ENCODE measurements at places on chromosomes 1 and 21.

DNA sequence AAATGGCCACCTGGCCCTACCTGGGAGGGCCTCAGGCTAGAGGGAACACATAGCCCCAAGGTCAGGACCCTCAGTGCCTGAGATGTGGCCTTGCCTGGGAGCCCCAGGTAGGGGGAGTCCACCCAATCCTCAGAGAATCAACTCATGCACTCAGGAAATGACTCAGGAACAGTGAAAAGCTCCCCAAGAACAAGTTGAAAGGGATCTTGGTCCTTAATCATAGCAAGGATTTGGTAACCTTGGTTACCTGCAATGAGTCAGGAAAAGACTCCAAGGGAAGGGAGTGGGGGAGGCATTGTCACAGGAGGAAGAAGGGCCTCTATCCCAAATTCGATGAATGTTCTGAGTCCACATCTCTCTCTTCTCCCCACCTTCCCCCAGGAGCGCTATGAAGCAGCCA, 17.0 kb downstream of the MAP7D1 start:
- DNase-seq = no peak

- no peak for DNase-seq
Observed at GRCh38 chr1:87712261-87713010, 383.8 kb downstream of the LMO4 start.

GRCh38 chr1:40692429-40692895, 958 bp downstream of the NFYC start:
- no peak for DNase-seq

DNA sequence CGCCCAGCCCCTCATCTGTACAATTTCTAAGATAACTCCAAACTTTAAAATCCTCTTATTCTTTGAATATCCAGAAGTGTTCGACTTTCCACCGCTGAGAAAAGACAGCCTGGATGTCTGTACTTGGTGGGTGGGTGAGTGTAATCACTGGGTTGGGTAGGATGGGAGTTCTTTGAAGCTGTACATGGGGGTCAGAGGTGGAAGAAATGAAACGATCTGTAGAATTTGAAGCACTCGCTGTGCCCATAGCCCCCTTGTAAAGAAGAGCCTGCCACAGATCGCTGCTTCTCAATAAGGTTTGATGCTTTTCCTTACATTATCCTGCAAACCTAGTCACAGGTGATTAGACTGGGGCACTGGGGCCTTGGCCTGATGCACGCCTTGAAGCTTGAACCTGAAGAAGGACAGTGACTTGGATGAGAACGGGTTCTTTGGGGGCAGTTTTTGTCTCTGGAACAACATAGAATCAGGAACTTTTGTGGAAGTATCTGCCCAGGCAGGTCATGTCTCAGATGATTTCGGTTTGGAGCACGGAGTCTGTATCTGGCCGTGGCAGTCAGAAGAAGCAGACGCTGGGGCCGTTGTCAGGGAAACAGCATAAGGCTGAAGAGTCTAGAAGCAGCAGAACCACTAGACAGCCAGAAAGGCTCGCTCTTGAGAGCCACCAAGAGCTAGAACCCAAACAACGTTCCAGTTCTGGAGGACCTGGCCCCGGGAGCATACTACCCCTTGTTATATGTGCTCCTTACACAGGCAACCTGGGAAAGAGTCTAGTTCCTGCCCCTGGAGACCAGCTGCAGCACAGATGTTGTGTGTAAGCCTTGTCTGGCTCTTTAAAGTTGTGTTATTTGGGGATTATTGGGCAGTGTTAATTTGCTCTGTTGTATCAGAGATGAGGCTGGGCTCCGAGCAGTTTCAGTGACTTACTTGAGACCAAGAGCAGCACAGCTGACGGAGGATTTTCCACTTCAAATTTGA, 45.1 kb upstream of the SCCPDH start:
- DNase-seq = no peak

DNA sequence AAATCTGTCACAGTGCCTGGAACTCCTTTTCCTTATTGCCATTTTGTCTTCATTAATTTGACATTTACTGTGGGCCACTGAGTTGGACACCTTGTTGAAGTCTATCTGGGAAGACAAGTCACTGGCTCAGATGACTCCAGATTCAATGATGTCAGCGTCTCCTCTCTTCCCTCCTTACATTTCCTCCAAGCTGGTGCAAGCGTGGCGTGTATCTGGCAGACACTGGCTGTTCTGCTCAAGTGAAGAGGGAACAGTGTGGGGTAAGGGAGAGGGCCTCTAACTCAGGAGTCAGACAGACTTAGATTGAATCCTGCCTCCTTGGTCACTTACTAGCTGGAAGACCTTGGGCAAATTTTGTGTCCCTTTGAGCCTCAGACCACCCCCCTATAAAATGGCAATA, 8.7 kb upstream of the ZNF691 start:
- no peak for DNase-seq

DNA sequence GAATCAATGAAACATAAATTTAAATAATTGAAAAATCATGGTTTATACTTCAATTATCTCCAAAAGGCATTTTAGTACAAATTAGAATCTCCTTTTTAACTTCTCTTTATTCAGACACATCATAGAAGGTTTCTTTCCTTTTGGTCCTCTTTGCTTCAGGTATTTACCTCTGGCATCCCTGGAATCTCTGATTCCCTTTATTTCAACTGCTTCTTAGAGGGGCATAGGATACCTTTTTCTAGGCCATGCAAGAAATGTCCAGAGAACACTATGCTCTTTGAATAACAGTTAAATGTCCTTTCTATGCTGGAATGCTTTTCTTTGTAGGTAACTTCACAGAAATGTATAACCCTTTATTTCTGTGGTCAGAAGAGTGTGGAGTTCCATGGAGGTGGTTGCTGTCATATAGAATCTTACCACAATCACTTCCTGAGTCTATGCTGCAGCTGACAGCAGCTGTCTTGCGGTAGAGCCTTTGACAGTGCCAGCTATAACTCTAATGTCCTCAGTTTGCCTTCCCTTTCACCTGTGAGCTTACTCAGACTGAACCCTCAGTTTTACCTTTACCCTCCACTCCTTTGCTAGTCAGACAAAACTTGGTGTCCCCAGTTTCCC, 8.6 kb downstream of the LAMC2 start:
- DNase-seq = no peak

DNA sequence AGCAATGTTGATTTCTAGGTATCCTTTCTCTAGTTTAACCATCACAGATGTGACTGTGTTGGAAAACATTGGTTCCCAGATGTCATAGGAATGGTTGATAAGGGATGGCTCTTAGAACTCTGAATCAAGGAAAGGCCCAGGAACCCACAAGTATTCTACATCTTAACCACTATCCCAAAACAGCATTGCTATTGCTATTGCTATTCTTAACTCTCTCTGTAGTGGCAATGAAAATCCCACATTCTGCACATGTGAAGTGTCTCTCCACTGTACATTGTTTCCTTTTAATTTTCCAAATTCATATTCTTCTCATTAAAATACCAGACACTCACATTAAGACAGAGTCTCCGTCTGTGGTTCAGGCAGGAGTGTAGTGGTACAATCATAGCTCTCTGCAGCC, 420.4 kb upstream of the RUNX1 start:
- DNase-seq = no peak

DNA sequence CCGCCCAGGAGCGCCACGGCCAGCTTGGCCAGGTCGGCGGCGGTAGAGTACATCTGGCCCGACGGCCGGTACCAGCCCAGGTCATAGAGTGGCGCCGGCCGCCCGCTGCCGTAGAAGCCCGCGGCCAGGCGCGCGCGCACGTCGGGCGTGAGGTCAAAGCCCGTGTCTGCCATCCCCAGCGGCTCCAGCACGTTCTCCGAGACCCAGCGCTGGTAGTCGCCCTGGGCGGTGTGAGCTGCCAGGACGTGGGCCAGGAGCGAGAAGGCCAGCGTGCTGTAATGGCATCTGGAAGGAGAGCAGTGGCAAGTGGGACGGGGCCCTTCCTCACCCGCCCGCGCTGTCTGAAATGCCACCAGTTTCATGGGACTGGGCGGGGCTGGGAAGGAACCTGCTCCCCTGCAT, 18.9 kb downstream of the LACTBL1 start:
- no peak for DNase-seq

DNA sequence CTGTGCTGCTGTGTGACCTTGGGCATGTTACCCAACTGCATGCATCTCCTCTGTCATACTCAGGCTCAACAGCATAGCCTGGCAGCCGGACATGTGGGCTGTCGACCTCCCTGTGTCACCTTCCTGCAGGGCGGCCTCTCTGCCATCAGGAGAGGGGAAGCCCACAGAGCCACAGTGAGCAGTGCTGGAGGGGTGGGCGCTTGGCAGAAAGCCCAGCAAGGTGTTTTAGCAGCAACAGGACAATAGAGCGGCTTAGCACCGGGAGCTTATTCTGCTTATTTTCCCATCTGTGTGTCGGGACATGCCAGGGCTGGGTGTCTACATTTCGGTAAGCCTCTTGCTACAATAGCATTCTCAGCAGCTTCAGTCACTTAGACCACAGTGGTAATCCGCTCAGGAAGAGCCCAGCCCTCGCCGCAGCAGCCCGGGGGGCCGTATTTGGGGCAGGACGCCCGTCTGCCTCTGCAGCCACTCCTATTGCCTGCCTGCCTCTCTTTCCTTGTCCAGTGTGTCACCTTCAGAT, 22.8 kb upstream of the CDK18 start:
- DNase-seq = no peak

GRCh38 chr1:50658459-50659076, 235.3 kb upstream of the DMRTA2 start:
- no peak for DNase-seq

DNA sequence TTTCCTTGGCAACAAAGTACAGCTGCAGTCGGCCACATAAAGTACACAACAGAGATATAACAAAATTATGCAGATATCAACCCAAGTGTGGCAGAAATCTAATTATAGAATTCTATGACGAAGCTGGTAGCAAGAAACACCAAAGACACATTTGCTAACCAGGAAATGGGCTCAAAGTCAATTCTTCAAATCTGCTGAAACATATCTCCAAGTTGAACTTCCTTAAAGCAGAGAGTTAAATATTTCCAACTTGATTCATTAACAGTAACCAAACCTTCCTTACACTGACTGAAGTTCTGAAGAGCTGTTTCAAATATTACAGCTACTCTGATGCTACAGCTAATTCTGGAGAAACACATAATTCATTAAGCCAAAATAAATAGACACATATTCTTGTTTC, 67.6 kb upstream of the SDC3 start:
- no peak for DNase-seq

DNA sequence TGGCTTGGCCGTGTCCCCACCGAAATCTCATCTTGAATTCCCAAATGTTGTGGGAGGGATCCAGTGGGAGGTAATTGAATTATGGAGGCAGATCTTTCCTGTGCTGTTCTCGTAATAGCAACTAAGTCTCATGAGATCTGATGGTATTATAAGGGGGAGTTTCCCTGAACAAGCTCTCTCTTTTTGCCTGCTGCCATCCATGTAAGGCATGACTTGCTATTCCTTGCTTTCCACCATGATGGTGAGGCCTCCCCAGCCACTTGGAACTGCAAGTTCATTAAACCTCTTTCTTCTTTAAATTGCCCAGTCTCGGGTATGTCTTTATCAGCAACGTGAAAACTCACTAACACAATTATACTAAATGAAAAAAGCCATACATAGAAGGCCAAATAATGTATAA, 101.3 kb upstream of the LYPLAL1 start:
- no peak for DNase-seq

DNA sequence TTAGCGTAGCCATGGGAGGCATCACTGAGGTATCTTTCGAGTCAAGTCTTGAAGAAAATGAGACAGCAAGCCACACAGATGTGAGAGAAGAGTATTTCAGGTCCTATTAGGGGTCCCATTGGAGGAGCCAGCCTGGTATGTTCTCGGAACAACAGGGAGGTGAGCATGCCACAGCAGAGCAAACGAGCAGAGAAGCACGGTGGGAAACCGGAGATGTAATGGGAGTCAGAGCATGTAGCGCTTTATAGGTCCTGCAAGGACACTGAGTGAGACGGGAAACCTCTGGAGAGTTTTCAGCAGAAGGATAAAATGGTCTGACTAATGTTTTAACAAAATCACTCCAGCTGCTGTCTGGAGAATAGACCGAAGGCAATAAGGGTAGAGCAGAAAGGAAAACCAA, 15.9 kb downstream of the H3-3A start:
- DNase-seq = no peak

- no peak for DNase-seq
Observed at GRCh38 chr1:166379447-166379846, 212.6 kb upstream of the FAM78B start.

- no peak for DNase-seq
Observed at GRCh38 chr1:46642115-46642680, 25.6 kb upstream of the MOB3C start.

GRCh38 chr21:42236693-42237092, 17.8 kb downstream of the ABCG1 start:
- no peak for DNase-seq

DNA sequence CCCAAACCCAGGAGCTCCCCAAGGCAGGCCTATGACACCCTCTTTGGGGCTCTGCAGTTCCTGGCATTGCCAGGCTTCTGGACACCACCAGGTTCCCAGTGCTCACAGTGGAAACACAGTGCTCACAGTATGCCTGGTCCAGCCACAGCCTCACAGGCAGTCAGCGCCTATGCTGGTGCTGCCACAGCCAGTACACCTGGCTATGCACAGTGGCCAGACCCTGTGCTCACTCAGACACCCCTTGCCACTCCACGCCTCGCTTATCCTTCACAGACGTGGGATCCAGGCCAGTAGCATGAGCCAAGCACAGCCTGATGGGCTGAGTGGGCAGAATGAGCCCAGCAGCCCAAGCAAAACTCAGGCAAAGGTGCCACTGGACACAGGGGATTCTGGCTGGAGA, 579.2 kb upstream of the ADGRL2 start:
- DNase-seq = no peak

DNA sequence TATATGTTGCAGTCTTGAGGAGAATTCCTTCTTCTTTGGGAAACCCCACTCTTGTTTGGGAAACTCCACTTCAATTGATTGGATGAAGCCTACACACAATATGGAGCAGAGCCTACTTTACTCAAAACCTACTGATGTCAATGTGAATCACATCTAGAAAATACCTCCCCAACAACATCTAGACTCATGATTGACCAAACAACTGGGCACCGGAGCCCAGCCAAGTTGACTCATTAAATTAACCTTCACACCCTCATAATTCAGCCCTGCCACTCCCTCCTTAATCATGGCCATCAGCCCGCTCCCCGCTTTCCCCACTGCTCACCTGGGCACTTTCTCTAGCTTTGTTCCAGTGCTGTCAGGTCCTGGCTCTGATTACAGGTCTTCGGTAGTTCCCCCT, 208.1 kb upstream of the MAP1LC3C start:
- no peak for DNase-seq

DNA sequence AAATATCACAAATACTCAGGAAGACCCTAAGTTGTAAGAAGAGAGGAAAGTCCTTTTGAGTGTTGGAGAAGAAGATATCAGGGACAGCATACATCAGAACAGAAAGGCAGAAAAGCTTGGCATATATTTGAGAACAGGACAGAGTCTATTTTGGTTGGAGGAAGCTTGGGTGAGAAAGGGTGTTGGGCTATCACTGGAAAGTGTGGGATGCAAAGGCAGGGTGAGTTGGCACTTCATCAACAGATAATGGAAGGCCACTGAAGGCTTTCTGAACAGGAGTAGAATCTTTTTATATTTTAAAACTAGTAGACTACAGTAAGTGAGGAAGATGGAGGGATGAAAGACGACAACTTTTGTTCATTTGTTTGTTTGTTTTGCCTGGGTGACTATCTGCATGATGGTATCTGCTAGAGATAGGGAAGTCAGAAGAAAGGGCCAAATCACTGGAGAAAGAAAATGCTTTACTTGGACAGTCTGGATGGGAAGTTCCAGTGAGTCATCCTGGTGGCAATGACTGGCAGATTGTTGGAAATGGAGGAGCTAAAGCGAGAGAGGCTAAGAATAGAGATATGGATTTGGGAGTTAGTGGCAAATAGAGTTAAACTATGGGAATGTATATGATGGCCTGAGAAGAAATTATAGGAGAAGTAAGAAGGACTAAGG, 33.7 kb upstream of the KCNA2 start:
- DNase-seq = no peak

All from HFF-Myc (cell line).